Esophagus mucosa (tissue), 1 donor: ENCODE measurements at places on chromosomes 13 and 19.

GRCh38 chr13:99489028-99489427 is 12.2 kb upstream of the TM9SF2 start:
- no peak for ATAC-seq

DNA sequence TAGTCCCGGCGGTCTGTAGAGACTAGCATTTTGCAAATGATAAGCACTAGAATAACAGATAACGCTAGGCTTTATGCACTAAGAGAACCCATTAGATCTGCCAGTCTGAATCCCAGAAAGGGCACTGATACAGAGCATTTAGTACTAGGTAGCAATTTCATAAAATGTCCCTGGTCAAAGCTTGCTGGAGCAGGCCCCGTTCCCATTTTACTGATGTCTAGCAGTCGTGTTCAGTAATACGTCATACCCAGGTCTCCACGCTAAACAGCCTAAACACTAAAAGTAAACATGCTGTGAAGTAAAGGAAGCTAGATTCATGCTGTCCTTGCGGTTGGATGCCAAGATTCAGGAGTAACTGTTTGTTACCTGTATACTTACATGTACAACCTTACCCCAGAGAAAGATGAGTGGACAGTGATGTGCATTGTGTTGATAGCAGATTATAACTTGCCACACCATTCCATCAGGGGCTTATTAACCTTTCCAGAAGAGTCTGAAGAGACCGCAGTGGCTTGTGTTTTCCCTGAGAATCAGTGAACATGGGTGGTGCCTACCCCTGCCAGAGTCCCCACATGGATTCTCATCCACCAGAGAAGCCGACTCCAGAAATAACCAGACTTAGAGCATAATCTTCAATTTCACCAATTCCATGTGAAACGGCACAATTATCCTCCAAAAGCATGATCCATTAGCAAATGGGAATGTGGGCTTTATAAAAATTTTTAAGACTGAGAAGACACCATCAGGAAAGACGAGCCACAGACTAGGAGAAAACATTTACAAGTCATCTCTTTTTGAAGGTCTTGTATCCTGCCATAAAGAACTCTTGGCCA is 3.4 kb upstream of the RPS11 start:
- no peak for ATAC-seq

GRCh38 chr13:104764600-104764999 is 1698.4 kb upstream of the SLC10A2 start:
- ATAC-seq, result no peak

- ATAC-seq, result no peak
Observed at GRCh38 chr19:18768997-18769891, 21.9 kb downstream of the COMP start.

DNA sequence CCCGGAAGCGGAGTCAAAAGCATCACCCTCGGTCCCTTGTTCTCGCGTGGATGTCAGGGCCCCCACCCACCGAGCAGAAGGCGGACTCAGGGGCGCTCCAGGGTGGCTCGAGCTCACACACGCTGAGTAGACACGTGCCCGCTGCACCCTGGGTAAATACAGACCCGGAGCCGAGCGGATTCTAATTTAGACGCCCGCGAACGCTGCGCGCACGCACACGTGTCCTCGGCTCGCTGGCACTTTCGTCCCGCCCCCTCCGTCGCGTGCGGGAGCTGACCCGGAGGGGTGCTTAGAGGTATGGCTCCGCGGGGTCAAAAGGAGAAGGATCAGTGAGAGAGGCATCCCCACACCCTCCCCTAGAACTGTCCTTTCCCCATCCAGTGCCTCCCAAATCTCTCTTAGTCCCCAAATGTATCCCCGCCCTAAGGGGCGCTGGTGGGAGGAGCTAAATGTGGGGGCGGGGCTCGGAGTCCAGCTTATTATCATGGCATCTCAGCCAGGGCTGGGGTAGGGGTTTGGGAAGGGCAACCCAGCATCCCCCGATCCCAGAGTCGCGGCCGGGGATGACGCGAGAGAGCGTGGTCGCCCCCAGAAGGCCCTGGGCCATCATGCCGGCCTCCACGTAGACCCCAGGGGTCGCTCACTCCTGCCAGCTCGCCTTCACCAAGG is 451 bp upstream of the ICAM5 start:
- peak; percentile 2 for ATAC-seq
